ENCODE measurements at places on chromosomes 7 and 10.

DNA sequence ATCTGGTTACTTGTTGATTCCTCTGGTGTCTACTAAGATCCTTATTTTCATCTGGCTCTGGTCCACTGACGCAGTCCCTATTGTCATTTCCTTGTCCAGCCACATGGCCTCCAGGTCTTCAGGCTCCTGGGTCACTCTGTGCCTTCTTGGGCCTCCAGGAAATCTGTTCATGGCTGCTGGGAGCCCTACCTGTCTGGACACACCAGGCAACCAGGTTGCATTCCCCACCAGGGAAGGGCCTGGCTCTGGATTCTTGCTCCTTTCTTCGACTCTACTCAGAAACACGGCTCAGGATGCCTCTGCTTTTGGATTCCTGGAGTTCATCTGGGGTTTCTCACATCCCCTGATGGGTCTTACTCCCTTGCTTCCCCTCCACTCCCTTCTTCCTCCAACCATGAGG is 8.0 kb upstream of the PPIF start:
- DNase-seq, result no peak

DNA sequence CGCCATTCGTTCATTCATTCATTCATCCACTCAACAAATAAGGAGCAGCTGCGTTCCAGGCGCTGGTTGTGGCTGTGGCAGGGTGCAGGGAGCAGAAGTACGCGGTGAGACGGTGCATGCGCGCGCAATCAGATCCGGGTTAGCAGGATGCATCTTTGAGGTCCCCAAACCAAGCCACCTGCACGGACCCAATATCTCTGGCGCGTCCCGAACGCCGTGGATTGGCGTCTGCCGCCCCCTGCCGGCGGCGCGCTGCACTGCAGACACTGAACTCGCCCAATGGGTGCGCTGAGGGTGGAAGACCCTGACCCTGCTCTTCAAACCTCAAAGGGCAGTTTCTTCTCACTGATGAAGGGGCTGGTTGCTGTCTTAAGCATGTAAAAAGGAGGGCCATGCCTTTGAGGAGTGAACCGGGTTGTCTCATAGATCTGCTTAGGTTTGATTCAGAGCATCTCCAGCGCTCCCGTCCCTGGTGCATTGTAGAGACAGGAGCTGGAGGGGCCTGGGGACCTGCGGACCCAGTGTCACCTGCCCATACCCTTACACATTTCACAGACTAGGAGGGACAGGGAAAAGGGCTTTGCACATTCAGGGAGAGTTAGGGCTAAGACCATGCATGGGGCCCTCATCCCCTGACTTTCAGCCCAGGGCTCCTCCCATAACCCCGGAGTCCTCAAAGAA is 102.5 kb downstream of the RAMP3 start:
- peak; percentile 88 for DNase-seq

DNA sequence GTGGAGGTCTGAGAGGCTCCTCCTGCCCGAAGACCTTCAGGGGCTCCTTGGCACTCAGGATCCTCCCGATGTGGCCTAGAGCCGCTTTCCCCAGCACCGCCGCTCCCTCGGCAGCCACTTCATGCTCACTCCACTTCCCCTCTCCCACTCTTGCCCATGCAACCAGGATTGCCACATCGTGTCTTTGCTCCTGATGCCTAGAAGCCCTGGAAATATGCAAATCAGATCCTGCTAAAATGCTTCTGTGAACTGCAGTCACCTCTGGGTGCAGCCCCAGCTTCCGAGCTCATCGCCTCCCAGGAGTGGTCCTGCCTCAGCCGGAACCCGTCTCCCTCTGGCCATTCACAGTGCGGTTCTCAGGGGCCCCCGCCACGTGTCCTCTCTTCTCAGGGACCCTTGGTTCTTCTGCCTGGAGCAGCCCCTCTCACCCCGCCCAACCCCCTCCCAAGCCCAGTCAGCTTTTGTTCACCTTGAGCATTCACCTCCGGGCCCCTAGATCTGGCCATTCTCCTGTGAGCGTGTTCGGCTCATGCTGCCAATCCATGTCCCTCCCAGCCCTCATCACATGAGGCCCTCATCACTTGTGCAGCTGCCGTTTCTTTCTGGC is 175.5 kb downstream of the ADARB2 start:
- DNase-seq, result no peak

DNA sequence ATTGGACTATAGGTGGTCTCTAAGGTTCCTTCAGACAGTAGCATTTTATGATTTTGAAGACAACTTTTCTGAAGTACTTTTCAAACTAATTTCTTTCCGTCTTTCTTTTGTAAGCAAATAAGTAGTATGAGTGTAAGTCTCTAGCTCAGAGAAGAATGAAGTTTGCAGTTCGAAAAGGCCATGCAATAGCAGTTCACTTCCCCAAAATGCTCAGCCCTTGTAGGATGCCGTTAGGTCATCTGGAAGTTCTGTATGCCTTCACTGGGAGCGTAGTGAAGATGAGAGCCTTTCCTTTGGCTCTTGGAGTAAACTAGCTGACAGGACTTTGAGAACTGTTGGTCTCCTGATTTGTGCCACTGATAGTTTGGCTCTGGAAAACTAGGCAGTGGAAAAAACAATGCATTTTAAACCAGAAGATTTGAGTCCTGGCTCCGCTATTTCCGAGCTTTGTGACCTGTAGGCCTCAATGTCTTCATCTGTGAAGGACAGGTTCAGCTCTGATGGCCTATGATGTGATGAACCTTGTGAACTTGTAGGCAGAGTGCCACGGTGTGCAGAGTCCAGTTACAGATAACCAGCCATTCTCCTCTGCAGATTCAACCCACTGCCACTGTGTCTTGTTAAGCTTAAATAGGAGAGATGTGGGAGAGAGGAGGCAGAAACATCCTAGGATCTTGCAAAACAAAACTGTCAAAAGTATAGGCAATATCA is 18.8 kb downstream of the SGPL1 start:
- no peak for DNase-seq

DNA sequence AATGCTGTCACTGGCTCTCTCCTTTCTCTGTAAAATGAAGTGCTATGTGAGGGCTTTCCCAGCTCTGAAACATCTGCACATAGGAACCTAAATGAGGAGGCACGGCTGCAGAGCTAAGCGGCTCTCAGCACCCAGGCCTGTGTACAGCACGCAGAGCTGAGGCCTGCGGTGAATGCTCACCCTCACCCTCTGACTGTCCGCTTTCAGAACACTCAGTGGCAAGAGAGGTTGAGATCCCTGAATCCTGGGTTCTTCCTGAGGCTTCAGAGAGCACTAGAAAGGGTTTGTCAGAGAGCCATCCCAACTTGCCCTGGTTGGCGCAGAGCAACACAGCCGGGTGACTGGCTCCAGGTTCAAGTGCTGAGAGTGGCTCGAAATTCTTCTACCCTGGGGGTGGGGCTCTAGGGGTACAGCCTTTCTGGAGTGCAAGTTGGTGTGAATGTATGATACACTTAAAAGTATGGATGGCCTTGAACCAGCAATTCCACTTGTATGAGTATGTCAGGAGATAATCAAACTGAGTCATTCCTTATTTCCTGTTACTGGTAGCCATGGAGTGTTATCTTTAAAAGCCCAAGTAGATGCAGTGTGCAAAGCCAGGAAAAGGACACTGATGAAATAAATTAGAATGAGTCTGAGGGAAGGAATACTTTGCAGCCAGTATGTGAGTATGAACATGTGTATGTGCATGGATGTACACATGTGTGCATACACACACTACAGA is 1.7 kb upstream of the CCDC201 start:
- no peak for DNase-seq

DNA sequence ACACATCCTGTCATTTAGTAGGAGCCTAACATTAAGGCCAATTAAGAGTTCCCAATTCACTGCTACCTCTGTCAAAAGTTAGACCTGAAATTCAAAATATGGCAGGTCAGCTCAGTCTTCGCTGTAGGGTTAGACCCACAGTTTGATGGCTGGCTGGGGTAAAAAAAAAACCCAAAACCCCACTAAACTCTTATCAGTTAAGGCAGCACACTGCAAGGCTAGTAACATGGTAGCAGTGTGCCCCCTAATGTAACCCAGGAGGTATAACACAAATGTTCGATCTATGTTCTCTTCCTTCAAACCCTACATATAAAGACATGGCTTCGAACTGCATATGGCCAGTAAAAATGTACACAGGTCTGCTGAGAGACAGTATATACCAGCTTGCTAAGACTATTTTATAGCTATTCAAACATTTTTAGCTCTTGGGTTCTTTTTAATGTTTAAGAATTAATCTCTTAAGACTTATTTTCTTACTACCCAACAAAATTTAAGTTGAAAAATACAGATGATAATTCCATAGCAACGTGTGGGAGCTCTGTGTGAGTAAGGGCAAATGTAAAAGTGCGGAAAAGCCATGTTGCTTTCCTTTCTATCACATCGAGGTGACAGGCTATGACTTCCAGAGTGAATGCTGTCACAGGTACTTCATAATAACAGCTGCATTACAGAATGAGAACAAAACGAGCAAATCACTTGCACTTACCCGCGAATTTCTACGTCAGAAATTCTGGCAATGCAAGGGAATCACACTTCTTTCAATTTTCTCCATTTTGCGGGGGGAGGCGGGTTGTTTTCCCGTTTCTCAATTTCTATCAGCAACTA is 168.4 kb upstream of the IMMP2L start:
- DNase-seq, result no peak

- no peak for DNase-seq
These were observed 169.0 kb downstream of the CREB5 start for GRCh38 chr7:28581351-28581750.

- DNase-seq, result no peak
These were observed 121.3 kb downstream of the SEMA3A start for GRCh38 chr7:84073186-84073875.

DNA sequence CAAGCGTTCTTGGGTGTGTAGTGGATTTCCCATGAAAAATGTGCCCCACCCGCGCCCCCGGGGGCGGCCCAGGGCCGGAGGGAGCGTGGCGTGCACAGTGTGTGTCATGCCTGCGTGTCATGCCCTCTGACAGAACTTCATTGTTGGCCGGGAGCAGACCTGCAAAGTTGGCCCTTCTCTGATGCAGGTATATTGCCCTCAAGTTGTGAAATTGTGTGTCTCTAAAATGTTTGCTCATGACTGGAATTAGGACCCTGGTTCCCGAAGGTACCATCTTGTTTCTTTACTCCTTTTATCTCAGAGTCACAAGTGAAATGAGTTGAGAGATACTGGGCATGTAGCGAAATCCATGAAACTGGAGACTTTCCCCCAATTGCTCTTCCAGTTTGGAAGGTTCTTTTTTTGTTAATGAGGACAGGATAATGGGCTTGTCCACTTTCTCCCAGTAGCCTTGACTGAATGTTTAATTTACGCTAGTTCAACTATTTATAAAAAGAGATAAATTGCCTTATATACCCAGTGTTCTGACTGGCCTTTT is 26.2 kb downstream of the ADK start:
- peak; percentile 68 for DNase-seq

DNA sequence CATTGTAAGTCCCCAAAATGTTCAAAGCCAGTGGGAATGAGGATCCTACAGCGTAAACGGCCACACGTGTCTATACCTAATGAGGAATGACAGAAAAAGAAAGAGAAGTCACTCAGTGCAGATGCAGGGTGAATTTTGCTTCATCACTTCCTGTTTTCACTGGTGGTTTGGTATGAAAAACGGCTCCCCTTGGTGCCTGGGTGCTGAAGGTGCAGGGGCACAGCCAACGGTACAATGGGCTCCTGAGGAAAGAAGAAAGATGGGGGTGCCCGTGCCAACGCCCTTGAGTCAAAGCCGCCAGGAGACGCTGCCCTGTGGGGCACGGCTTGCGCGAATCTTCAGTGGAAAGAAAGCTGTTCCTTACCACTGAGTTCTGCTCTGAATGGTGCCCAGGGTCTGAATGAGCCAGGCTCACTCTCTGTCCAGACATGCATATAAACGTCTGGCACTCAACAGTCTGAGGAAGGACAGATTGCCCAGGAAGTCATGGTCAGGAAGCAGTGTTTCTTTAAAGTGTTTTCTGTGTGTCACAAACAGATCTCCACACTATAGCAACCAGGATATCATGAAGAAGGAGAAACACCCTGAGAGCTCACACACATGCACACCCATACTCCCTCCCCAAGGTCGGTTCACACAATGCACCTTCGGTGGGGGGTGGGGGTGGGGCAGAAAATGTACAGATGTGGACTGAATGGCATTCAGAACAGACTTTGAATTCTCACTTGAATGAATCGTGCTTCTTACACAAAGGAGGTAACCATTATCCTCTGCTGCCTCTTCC is 105.8 kb downstream of the ELMO1 start:
- peak; percentile 74 for DNase-seq

- no peak for DNase-seq
These were observed 59.1 kb downstream of the PDGFA start for GRCh38 chr7:460374-461116.

All from stimulated activated CD8-positive, alpha-beta memory T cell treated with anti-CD3 and anti-CD28 coated beads, Interleukin-4, amount 100 ng/mL, for 48 hours (primary cell).